ENCODE measurements at places on chromosomes 7 and 10.
A peak's percentile ranks its signal among the peaks of the same experiment; 100 is the strongest.

DNA sequence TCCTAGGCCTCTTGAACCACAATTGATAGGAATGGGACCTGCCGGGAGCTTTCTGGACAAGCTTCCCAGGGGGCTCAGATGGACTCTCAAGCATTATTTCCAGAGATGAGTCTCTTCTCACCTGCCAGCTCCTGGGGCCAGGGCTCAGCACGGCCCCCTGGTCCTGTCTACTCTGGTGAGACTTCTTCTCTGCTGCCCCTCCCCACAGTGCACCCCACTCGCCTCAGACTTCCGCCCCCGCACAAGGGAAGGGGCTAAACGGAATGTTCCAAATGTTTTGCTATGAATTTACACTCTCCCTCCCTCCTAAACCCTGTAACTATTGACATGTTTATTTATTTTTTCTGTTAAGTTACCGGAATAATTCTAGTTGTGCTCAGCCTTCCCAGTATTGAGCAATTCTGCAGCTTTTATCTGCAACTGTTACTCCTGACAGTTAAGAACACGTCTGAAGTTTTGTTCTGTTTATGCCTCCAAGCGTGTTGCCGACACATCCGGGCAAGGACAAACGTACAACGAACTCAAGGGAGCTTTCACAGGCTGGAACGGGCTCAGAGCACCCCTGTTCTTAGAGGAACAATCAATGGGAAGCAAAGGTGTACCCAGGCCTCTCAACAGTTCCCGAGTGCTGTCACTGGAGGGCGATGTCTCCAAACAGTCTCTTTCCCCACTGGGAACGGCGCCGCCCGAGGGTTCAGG lies 55.2 kb downstream of the FHIP2A start:
- DNase-seq = peak; percentile 50

- DNase-seq = no peak
These were observed 77.4 kb downstream of the SAMD9 start for GRCh38 chr7:93040355-93040754.

DNA sequence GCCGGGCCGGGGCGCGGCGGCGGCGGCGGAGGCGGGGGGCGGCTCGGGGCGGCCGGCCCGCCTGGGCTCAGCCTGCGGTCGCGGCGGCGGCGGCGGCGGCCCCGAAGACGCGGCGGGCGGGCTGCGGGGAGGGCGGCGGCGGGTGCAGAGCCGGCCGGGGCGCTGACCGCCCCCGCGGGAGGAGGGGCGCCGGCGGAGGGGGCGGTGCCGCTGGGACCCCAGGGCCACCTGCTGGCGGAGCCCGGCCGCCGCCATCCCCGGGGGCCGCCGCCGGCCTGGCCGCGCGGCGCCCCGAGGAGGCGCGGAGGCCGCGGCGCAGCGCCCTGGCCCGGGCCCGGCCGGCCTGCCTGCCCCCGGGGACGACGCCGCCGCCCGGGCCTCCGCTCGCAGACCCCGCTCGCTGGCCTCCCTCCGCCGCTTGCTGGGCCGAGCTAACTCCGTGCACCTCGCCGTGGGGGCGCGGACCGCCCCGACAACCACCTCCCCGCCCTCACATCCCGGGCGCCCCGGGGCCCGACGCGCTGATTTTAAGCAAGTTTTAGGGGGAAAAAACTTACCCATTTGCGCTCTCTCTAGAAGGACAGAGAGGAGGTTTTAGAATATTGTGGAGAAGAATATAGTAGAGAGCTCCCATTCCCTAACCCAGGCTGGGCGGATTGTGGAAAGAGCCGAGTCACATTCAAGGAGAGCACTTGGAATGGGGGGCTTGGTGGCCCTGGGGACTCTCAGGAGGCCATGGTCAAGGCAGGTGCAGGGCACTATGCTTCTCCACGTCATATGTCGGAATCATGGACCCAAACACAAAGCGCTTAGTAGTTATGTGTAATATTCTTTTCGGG lies at the start of gene BEND7:
Gene BEND7, minus strand, starts transcription at position 140 of the 839 bp plus-strand sequence. CDS start 481 bp downstream, outside the sequence.
- DNase-seq = no peak

DNA sequence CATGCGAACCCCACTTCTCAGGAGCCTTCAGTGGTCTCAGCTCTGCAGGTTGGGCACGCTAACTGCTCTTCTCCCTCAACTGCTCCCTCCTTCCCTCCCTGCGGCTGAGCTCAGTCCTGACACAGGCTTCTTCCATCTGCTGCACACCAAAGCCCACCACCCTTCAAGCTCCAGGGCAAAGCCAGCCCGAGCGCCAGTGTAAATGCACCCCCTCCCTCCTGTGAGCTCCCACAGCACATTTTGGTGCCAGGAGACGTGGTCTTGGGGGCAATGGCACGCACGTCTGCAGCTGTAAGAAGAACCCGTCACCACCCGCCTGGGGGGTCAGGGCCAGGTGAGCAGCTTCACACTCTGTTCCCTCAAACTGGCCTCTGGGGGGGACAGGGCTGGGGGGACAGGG lies 15.9 kb downstream of the VIPR2 start:
- DNase-seq = no peak

GRCh38 chr7:102988631-102989560 lies 76.1 kb downstream of the LRRC17 start:
- no peak for DNase-seq

DNA sequence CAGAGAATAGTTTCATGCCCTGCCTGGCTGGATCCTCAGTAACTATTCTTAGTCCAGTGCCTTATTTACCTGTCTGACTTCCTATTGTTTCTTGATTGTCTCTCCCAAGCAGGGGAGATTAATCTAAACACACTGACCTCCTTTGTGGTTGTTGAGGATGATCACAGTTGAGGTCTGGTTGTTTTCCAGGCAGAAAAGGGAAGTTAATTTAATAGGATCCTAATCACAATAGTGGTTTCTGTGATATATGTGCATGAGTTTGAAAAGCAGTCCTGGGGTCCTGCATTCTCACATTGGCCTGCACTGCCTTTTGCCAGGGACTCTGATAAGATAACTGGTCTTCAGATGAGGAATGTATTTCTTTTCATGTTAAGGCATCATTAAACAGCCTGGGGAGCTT lies 130.1 kb downstream of the SND1 start:
- no peak for DNase-seq
